Liver (tissue), 10 donors: ENCODE measurements at places on chromosomes 7 and 10. TPM values are rescaled to one million over a fixed set of nuclear protein-coding genes. Genes with fewer than 3 reads are reported as not detected.

GBX1 gene
- not detected for polyA plus RNA-seq

DNA sequence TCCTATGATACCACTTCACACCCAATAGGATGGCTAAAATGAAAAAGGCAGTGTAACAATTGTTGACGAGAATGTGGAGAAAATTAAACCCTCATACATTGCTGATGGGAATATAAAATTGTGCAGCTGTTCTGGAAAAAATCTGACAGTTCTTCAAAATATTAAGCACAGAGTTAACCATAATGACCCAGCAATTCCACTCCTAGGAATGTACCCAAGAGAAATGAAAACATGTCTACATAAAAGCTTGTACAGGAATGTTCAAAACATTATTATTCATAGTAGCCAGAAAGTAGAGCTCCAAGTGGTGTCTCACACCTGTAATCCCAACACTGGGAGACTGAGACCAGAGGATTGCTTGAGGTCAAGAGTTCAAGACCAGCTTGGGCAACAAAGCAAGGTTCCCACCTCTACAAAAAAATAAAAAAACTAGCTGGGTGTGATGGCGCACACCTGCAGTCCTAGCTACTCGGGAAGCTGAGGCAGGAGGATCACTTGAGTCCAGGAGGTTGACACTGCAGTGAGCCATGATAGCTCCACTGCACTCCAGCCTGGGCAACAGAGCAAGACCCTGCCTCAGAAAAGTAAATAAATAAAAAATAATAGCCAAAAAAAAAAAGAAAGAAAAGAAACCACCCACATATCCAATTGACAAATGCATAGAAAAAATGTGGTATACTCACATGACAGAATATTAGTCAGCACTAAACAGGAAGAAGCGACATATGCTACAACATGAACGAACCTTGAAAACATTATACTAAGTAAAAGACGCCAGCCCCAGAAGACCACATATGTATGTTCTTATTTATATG is 5.0 kb downstream of the RHEB start:
- no peak overlapping the region for H3K4me3 ChIP-seq
- DNase-seq: no peak
- H3K27me3 ChIP-seq: no peaks in the 10 kb centered on the region
- no peaks in the 10 kb centered on the region for H3K36me3 ChIP-seq
- H3K27ac ChIP-seq: no peak overlapping the region

DNA sequence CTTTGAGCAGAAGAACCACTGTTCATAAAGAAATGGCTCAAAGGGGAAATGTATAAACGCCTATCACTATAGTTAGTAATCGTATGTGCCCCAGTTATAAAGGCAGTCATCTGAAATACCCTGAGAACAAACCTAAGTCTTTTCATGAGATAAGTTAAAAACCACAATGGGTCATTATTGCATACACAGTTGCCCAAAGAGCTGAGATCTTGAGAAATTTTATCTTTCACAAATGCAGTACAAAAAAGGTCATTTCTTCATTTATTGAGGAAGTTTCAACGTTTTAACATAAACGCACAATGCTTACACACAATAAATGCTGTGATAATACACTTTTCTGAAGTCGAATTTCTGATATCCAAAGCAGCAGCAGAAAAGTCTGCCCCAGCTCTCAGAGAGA is 114.4 kb downstream of the MICU1 start:
- DNase-seq: no peak
- H3K36me3 ChIP-seq: no peaks in the 10 kb centered on the region
- H3K27me3 ChIP-seq: no peaks in the 10 kb centered on the region

CTAGE8 gene
- polyA plus RNA-seq: 0.57 TPM

CAV2 gene
- polyA plus RNA-seq: 29.7 TPM

DNAJB6 gene
- polyA plus RNA-seq: 40.8 TPM

DNA sequence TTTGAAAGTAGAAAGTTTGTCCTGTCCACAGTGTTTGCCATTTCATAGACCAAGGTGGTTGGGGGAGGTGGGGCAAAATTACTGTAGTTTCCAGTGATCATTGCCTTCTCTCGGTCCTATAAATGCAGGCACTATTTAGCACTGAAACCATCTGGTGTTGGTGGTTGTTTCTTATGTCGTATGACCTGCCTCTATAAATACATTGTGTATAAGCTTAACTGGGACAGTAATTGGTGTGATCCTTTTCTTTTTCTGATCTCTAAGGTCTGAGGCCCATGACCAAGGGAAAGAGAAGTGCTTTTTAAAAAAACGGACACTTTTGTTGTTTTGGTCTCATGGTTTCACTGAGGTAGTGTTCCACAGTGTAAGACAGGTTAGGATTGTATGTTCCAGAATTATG is 63.1 kb downstream of the AUTS2 start:
- H3K27ac ChIP-seq: no peak overlapping the region
- no peaks in the 10 kb centered on the region for H3K27me3 ChIP-seq
- no peak overlapping the region for H3K4me3 ChIP-seq
- H3K36me3 ChIP-seq: no peaks in the 10 kb centered on the region

MYO1G gene
- 0.56 TPM for polyA plus RNA-seq

DNA sequence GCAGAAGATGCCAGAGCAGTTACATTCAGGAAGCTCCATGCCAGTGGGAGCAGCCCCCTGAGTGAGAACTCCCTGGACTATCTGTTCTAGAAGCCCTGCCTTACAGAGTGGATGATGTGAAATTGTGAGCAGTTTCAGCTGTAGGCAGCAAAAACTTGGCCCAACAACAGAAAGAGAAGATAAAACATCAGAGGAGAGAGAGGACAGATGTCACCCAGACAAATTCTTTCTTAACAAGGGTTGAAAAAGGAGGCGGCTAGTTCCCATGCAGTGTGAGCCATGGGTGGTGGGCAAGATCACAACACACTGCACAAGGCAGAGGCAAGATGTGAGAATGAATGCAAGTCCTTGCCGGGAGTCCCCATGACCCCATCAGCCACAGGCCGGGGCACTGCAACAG is 46.6 kb upstream of the FXYD4 start:
- H3K4me1 ChIP-seq: no peaks in the 10 kb centered on the region
- no peak overlapping the region for H3K27ac ChIP-seq
- DNase-seq: no peak
- no peaks in the 10 kb centered on the region for H3K27me3 ChIP-seq
- no peaks in the 10 kb centered on the region for H3K36me3 ChIP-seq
- H3K4me3 ChIP-seq: no peak overlapping the region

GRCh38 chr7:44768628-44769371 is 20.2 kb downstream of the ZMIZ2 start:
- H3K27me3 ChIP-seq: no peaks in the 10 kb centered on the region
- peaks cover 13% of the 10 kb centered on the region for H3K36me3 ChIP-seq
- peak; percentile 33 for DNase-seq
- no peak overlapping the region for H3K4me3 ChIP-seq

CSGALNACT2 gene
- polyA plus RNA-seq: 4.1 TPM

SKIDA1 gene
- polyA plus RNA-seq: 0.63 TPM

DNA sequence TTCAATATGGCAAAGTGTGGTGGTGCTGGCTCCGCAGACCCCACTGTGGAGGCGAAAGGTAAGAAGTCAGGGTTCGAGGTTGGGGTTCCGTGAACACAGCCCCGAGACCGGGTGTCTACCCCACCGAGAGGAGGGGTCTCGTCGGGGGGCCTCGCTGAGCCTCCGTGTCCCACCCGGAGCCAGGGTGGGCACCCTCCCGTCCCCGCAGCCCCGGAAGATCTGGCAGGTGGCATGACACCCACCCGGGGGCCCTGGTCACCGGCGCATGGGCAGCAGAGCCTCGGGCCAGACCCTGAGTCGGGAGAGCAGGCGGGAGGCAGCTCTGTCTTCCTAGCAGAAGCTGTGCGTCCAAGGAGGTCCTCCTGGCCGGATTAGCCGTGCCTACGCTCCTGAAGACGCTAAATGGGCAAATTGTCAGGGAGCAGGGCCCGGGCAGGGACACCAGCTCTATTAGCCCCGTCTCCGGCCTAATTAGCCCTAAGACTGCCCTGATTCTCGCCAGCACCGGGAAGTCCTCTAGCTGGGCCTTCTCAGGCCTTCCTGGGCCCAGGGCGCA is 56.4 kb downstream of the UNCX start:
- no peak overlapping the region for H3K4me3 ChIP-seq
- no peaks in the 10 kb centered on the region for H3K36me3 ChIP-seq
- H3K27ac ChIP-seq: no peak overlapping the region
- no peak for DNase-seq
- peaks cover 9% of the 10 kb centered on the region for H3K4me1 ChIP-seq

- H3K4me3 ChIP-seq: no peak overlapping the region
- H3K36me3 ChIP-seq: no peaks in the 10 kb centered on the region
- DNase-seq: no peak
- no peak overlapping the region for H3K27ac ChIP-seq
- H3K27me3 ChIP-seq: no peaks in the 10 kb centered on the region
These were observed 38.7 kb downstream of the ZNF467 start for GRCh38 chr7:149734791-149735075.

- no peaks in the 10 kb centered on the region for H3K36me3 ChIP-seq
- no peaks in the 10 kb centered on the region for H3K27me3 ChIP-seq
- no peak overlapping the region for H3K4me3 ChIP-seq
- no peak overlapping the region for H3K27ac ChIP-seq
- peaks cover 2% of the 10 kb centered on the region for H3K4me1 ChIP-seq
These were observed 23.0 kb downstream of the GHRHR start for GRCh38 chr7:30986738-30987137.

- H3K27me3 ChIP-seq: no peaks in the 10 kb centered on the region
- no peaks in the 10 kb centered on the region for H3K36me3 ChIP-seq
- H3K4me3 ChIP-seq: no peak overlapping the region
- H3K27ac ChIP-seq: no peak overlapping the region
- no peak for DNase-seq
These were observed 109.3 kb upstream of the KMT2C start for GRCh38 chr7:152544971-152545619.

DNA sequence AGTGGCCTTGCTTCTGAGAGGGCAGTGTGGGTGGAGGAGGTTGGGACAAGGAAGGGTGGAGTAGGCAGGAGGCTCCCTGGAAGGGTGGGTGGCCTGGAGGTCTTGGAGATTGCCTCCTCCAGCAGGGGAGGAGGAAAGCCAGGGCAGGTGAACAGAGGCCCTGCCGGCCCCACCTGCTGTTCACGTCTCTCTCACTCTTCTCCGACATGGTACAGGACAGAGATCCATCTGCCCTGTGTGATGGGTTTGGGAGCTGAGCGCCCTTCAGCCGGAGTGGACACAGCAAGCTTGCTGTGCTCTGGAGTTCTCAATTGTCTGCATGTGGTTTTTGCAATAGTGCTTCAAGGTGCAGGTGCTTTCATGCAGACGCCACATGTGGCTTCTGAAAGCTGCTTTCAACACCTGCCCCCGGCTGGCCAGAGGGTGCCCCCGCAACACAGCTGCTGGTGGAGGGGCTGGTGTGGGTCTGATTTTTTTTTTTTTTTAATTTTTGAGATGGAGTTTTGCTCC is 82.8 kb upstream of the GNA12 start:
- no peaks in the 10 kb centered on the region for H3K36me3 ChIP-seq
- H3K4me1 ChIP-seq: peaks cover 4% of the 10 kb centered on the region
- no peaks in the 10 kb centered on the region for H3K27me3 ChIP-seq
- H3K27ac ChIP-seq: no peak overlapping the region
- no peak for DNase-seq
- no peak overlapping the region for H3K4me3 ChIP-seq

TBX20 gene
- polyA plus RNA-seq: 0.43 TPM

FAM25C gene
- polyA plus RNA-seq: not detected

DNA sequence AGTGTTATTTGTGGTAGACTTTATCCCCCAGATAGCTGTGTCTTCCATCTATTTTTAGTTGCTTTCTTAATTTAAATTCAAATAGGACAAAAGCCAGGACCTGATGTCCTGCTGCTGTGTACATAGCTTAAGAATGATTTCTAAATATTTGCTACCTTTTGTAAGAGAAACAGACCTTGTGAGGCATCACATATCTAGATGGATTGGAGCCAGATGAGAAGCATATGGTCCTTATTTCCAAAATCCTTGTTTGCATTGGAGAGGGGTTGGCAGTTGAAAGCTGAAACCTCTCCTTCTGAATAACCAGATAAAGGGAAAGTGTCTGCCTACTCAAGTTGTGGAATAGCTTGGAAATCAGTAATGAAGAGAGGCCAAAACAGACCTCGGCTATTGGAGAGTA is 50.7 kb upstream of the AMPH start:
- H3K4me1 ChIP-seq: no peaks in the 10 kb centered on the region
- no peaks in the 10 kb centered on the region for H3K27me3 ChIP-seq
- no peak overlapping the region for H3K4me3 ChIP-seq
- no peaks in the 10 kb centered on the region for H3K36me3 ChIP-seq
- H3K27ac ChIP-seq: no peak overlapping the region
- no peak for DNase-seq

GRCh38 chr10:84432891-84433290 is 104.5 kb downstream of the CCSER2 start:
- no peaks in the 10 kb centered on the region for H3K4me1 ChIP-seq
- no peak for DNase-seq
- no peak overlapping the region for H3K4me3 ChIP-seq
- no peaks in the 10 kb centered on the region for H3K27me3 ChIP-seq

SUGCT gene
- 11.9 TPM for polyA plus RNA-seq

DNA sequence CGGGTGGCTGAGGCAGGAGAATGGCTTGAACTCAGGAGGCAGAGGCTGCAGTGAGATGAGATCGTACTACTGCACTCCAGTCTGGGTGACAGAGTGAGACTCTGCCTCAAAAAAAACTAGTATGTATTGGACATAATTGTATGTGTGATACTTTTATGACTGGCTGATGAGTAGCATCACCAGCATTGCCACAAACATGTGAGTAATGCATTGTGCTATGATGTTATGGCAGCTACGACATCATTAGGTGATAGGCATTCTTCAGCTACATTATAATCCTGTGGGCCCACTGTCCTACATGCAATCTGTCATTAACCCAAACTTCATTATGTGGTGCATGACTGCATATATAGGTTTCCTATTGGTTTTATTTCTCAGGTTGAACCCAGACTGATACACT is 352.4 kb downstream of the GALNT17 start:
- H3K36me3 ChIP-seq: no peaks in the 10 kb centered on the region
- H3K4me1 ChIP-seq: no peaks in the 10 kb centered on the region
- H3K4me3 ChIP-seq: no peak overlapping the region
- DNase-seq: no peak

DNA sequence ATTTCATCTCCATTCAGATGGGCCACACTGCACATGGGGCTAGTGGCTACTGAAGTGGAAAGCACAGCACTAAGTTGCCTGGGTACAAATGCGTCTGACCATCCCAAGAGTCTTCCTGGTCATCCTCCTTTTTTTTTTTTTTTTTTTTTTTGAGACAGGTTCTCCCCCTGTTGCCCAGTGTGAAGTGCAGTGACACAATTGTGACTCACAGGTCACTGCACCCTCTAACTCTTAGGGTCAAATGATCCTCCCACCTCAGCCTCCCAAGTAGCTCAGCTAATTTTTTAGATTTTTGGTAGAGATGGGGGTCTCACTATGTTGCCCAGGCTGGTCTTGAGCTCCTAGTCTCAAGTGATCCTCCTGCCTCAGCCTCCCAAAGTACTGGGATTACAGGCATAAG is 3.4 kb upstream of the TRRAP start:
- peaks cover 3% of the 10 kb centered on the region for H3K4me1 ChIP-seq
- H3K36me3 ChIP-seq: no peaks in the 10 kb centered on the region
- H3K27ac ChIP-seq: no peak overlapping the region
- no peak for DNase-seq

DNA sequence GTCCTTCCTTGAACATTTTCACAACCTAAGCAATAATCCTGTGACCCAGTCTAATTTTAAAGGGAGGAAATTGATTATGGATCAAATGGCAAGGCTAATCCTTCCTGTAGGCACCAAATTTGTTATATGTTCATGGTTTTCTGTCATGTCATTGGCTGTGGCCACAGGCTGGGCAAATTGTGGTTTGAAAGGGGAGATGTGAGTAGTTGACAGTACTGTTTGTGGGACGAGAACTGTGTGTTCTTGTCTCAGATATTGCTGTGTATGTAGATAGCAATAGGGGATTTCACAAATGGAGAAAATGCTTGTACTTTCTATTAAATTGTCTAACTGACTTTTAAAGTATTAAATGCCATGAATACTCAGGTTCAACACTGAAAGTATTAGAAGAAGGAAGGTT is 8.1 kb upstream of the PRKG1 start:
- H3K36me3 ChIP-seq: no peaks in the 10 kb centered on the region
- peaks cover 2% of the 10 kb centered on the region for H3K27me3 ChIP-seq
- no peak overlapping the region for H3K4me3 ChIP-seq
- no peak overlapping the region for H3K27ac ChIP-seq
- no peak for DNase-seq
